ENCODE measurements at places on chromosomes 16 and 17.

GRCh38 chr16:58658796-58659211 lies 25.8 kb downstream of the SLC38A7 start:
- no peak for DNase-seq

- DNase-seq: no peak
Observed at GRCh38 chr16:15571557-15571956, 71.4 kb downstream of the MARF1 start.

- DNase-seq: no peak
Observed at GRCh38 chr17:50908860-50909764, 43.0 kb upstream of the TOB1 start.

DNA sequence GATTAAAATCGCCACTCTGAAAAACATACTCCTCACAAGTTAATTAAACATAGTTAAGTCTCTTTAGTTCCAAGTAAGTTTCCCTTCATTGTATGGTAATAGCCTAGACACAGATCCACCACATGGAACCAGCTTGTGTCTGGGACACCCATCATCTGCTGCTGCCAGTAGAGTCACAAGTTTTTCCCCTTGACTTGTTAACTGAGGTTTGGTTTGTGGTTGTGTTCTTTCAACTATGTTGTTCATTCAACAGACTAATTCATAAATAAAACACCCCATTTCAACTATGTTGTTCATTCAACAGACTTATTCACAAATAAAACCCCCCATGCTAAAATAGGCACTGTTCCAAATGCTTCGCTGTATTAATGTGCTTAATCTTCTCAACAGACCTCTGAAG lies 24.4 kb downstream of the YWHAE start:
- no peak for DNase-seq

DNA sequence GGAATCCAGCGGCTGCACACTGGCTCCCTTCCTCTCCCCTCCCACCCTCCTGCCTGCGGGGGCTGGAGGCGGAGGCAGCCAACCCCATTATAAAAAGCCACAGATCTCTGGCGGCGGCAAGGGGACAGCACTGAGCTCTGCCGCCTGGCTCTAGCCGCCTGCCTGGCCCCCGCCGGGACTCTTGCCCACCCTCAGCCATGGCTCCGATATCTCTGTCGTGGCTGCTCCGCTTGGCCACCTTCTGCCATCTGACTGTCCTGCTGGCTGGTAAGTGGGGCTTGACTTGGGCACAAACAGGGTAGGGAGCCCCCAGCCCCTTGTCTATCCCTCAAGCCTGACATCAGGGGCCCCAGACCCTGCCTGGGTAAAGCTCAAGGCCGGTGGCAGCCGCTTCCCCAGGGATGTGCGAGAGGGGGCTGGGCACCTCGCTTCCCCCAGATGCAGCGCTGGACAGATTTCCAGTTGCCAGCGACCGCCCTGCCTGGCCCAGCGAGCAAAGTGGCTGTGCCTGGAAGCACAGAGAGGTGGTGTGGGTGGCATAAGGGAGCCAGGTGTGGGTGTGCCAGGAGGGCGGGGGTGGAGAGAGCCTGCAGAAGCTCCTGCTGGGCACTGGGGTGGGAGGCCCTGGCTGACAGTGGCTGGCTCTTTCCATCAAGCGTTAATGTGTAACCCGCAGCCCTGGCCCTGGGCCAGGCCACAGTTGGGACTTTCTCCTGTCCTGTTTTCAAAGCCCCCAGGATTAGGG lies at the start of gene CX3CL1:
Gene CX3CL1, plus strand, starts transcription at position 119 of the 745 bp plus-strand sequence. Its CDS starts 79 bp downstream, at position 198.
- peak; percentile 27 for DNase-seq

DNA sequence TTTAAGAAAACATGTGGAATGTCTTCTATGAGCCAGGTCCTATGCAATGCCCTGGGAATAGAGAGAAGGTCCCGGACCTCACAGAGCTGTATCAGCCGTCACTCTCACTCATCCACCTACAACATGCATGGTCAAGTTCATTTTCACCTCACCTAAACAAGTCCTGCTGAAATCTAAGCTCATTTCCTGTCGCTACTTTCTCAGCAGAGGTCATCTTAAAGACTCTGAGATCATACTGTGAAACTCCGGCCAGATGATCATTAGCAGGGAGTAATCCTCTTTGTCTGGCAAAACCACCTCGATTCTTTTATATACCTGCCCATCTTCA lies 66.2 kb upstream of the LYRM9 start:
- no peak for DNase-seq

- DNase-seq: no peak
Observed at GRCh38 chr16:27243725-27244362, 24.7 kb downstream of the NSMCE1 start.

DNA sequence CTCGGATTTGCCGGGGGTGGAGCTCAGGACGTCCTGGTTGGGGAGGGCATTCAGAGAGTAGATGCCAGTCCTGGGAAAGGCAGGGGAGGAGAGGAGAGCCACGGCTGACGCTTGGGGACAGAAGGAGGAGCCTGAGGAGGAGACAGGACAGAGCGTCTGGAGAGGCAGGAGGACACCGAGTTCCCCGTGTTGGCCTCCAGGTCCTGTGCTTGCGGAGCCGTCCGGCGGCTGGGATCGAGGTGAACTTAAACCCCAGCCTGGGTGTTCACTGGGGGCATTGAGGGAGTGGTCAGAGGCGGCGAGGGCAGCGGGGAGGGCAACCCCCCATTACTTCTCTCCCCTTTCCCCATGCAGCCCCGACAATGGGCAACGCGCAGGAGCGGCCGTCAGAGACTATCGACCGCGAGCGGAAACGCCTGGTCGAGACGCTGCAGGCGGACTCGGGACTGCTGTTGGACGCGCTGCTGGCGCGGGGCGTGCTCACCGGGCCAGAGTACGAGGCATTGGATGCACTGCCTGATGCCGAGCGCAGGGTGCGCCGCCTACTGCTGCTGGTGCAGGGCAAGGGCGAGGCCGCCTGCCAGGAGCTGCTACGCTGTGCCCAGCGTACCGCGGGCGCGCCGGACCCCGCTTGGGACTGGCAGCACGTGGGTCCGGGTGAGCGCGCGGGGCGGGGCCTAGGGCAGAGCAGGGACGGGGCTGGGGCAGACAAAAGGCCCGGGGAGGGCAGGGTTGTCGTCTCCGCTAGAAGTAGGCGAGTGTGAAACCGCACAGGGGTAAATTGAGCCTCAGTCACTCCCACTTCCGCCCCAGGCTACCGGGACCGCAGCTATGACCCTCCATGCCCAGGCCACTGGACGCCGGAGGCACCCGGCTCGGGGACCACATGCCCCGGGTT lies 3.7 kb downstream of the NOL3 start:
- peak; percentile 51 for DNase-seq

GRCh38 chr17:55730808-55731207 lies 8.1 kb upstream of the TMEM100 start:
- no peak for DNase-seq

DNA sequence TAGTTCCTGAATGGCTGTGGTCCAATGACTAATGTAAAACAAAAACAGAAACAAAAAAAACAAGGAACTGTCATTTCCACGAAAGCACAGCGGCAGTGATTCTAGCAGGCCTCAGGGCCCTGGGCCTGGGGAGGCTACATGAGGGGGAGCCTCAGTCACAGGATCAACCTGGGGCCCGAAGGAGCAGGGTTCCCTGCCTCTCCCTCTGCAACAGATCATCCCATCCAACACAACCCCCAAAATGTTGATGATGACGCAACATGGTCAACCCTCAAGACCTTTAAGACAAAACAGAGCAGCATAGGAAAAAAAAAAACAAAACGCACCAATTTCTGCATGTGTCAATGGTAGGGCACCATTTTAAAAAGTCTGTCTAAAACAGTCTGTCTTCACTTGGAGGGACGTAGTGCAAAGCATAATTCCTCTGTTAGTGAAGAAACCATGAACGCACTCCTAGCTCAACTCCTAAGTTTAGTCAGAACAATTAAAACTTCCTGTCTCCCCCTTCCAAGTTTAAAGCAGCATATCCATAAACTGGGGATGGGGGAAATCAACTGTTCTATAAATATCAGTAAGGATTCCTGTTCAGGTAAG lies 32.3 kb downstream of the AXIN2 start:
- no peak for DNase-seq

DNA sequence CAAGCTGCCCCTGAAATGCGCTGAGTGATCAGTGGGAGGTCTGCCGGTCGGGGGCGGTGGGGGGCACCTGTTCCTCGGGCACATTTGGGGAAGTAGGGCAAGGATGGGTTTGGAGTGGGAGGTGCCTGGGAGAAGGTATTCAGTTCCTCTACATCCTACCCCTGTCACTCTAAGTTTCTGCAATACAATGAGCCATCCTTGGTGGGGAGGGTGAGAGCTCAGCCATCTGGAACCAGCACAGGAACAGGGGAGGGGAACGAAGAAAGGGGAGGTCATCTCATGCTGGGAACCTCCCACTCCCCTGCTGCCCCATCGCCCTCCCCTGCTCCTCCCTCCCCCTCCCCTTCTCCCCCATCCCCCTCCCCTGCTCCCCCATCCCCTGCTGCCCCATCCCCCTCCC lies 4.2 kb downstream of the DPH1 start:
- DNase-seq: no peak

Data from C1 segment of cervical spinal cord (tissue), 14 donors.